ENCODE measurements at places on chromosomes 1 and 21.

- DNase-seq: no peak
Measured at GRCh38 chr21:44980562-44981489, 41.0 kb downstream of the SLX9 start.

DNA sequence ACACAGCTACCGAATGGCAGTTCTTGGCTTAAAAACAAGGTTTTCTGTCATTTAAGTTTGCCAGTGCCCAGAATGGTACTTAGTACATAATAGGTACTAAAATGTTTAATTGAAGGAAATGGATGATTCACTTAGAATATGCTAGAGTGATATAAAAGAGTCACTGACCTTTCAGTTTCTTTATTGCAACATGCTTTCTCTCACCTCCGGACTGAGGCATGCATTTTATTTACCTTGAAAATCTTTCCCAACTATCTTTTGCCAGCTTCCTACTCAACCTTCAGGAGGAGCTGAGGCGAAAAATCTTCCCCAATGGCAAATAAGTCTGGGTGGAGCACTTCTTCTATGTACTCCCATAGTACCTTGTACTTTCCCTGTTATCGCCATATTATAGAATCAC is 244.9 kb downstream of the ZNF648 start:
- no peak for DNase-seq

GRCh38 chr1:186207391-186208085 is 167.5 kb downstream of the TPR start:
- DNase-seq: no peak

DNA sequence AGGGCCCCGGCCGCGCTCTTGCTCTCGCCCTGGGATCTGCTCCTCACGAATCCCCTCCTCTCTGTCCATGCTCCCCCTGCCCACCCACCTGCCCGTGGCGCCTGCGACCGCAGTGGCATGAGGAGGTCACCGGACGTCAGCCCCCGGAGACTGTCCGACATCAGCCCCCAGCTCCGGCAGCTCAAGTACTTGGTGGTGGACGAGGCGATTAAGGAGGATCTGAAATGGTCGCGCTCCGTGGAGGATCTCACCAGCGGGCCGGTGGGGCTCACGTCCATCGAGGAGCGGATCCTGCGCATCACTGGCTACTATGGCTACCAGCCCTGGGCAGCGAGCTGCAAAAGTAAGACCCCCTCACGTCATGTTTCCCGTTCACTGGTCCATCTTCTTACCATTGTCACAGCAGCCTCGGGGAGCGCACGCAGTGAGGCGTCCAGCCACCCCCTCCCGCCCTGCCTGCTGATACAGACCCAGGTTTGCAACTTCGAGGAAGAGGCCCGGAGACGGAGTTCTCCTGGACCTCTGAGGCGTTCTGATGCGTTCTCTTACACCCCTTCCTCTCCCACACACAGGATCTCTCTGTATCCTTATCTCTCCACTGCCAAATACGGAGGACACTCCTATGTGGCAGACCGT is 1.1 kb downstream of the SLC35F3 start:
- no peak for DNase-seq

All from stimulated activated CD4-positive, alpha-beta T cell treated with anti-CD3 and anti-CD28 coated beads, Interleukin-12 subunit alpha, Interleukin-12 subunit beta, amount 100 ng/mL, for 24 hours (primary cell).